Stimulated activated CD8-positive, alpha-beta memory T cell treated with anti-CD3 and anti-CD28 coated beads, Interleukin-12 subunit alpha, Interleukin-12 subunit beta, amount 100 ng/mL, for 4 hours (primary cell): ENCODE measurements at places on chromosomes 4 and X.

DNA sequence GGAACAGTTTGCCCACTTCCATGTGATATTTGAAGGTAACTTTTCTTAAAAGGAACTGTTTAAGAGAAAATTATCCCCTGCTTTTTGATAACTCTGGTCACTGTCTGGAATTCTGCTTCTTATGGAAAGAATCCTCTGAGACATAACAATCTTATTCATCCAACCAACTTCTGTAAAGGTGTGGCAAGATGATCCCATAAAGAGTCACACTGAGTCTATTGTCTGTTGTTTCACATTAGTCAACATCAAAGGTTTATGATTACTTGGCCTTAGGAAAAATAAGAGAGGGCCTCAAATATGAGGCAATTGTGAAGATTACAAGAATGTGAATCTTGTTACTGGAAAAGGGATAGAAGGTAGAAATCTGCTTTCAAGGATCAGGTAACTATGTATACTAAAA lies 88.0 kb upstream of the MAGEB18 start:
- no peak for DNase-seq

DNA sequence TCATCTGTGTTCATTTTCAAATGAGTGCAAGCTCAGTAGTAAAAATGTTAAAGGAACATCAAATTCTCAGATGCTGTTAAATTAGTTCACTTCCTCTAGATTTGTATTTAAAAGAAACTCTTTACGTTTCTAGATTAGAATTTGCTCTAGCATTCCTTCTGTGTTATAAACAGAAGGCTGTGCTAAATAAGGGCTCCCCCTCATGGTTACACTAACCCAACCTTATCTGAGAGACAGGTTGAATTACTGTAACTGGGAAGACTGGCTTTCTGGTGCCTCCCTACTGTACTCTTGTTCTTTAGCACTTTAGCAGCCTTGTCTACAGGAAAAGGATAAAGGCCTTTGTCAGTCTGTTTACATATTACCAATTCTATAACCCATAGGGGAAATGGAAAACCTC lies 56.8 kb downstream of the RXFP1 start:
- no peak for DNase-seq

GRCh38 chrX:20802036-20802435 lies 535.3 kb upstream of the RPS6KA3 start:
- no peak for DNase-seq

DNA sequence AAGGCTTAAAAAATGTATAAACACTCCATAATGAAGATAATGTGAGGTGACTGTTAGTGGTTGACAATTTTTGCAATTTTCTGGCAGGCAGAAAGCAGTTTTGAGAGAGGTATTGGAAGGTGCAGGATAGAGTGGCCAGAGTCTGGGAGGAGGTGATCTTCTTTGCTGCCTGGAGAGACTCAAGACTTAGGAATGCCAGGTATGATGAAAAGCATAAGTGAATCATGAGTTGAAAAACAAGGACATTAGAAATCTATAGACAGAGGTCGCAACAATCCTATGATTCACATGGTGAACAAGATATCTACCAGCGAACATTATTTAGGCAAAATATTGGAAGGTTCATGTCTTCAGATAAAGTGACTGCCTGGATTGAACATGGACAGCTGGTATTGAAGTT lies 118.5 kb downstream of the CFAP299 start:
- no peak for DNase-seq

DNA sequence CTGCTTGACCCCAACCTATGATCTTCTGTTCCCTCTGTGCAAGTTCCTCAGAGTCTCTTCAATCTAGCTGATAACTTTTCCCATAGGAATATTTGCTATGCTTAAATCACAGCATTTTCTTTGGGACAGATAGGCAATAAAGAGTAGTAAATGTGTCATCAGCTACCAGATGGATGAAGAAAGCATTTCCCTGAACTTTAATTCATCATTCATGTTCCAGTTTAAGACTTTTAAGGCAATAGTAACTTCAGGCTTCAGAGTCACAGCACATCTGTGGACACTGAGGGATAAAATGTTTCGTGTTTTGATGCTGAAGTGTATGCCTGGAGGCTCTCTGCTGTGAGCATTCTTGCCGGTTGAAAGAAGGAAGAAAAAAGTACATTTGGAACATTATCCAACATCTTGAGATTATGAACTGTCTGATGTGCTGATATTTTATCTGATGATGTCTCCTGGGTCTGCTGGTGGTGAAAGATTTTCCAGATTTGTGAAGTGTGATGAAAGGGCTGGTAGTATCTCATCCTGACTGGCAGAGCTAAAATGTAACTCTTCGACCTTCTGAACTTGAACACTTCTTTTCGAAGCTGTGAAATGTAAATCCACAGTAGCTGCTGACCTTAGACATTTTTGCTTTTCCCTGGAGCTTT lies 133.7 kb downstream of the DCLK2 start:
- no peak for DNase-seq

- DNase-seq = no peak
Observed at GRCh38 chr4:6359536-6360308, 90.1 kb downstream of the WFS1 start.

- no peak for DNase-seq
Observed at GRCh38 chr4:138650929-138651448, 364.6 kb upstream of the NOCT start.

GRCh38 chr4:91228659-91229058 lies 1075.1 kb upstream of the GRID2 start:
- DNase-seq = no peak

DNA sequence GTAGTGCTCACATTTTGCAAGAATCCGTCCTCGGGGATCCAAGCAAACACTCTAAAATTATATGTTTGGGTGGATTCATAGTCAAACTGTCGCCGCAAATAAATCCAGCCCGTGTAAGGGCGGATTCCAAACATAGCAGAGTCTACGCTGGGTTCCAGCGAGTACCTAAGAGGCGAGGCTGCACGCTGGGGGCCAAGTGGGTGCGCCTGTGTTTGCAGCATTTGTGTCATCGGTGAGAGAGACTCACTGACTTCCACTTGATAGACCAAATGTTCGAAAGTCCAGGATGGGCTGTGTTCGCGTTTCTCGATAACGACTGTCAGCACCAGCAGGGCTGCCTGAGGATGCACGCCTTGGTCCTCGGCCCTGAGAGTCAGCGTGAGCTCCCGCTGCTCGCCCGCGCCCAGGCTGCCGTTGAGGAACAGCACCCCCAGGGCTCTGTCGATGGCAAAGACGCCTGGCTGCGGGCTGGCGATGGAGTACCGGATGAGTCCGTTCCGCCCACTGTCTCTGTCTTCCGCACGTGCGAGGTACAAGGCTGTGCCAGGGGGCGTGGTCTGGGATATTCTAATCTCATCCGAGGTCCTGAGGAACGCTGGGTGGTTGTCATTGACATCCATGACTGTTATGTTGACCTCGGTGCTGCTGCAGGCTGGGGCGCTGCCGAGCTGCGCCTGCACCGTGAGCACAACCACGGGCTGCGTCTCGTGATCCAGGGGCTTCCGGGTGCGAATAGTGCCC lies 158.7 kb downstream of the DCHS2 start:
- peak; percentile 6 for DNase-seq

- no peak for DNase-seq
Observed at GRCh38 chr4:78764498-78764961, 11.6 kb upstream of the BMP2K start.

GRCh38 chr4:153413842-153414241 lies 52.3 kb upstream of the TMEM131L start:
- DNase-seq = no peak

GRCh38 chr4:119124352-119124751 lies 11.3 kb upstream of the MYOZ2 start:
- no peak for DNase-seq
